ENCODE measurements at places on chromosomes 5 and 9. TPM values are rescaled to one million over a fixed set of nuclear protein-coding genes. Genes with fewer than 3 reads are reported as not detected.
A peak's percentile ranks its signal among the peaks of the same experiment; 100 is the strongest.

DNA sequence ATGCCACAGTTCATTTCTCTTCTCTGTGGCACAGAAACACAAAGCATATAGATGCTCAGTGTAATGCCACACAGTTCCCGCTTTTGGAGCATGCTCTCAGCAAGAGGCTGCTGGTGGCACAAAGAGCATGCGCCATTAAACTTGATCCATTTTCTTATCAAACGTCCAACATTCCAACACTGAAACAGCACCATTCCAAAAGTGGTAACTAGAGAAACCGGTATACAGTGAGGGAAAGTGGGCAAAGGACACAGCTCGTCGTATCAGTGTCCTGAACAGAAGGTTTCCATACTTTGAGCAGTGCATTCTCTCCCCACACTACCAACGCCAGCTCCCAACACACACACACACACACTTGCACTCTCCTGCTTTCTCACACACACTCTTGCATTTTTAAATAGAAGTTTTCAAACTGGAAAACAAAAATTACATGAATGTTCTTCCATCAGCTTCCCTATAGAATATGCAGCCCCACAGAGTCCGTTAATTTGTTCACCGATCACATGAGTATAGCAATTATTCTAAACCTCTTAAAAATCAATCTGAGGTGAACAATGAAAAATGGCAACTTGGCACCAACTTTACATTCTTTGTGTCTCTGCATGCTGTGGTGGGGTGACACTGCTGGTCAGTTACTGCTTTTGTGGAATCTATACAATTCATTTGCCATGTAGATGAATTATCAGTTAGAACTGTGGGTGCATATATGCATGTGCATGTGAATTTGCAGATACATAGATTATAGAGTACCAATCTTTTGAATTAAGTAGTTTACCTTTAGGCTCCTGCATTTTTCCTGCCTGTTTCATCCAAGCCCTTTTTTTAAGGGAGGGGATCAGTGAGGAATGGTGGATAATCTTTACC is 5.7 kb downstream of the NFIB start:
- no peak for DNase-seq

DNA sequence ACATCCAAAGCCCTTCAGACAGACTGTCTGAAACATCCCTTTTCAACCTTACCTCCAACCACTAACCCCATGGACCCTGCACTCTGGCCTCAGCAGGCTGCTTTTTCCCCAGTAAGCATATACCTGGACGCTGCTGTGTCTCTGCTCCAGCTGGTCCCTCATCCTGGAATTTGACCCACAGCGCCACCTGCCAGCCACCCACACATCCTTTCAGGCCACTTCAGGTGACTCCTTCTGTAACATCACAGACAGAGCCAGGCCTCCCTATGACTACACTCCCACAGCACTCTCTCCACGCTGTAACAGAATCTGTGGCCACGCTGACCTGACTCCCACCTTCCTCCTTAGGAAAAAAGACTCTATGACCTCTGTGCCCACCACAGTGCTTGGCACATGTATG is 3.4 kb downstream of the MGAT1 start:
- no peak for DNase-seq

- DNase-seq, result no peak
Observed at GRCh38 chr9:125888211-125888610, 141.0 kb downstream of the PBX3 start.

DNA sequence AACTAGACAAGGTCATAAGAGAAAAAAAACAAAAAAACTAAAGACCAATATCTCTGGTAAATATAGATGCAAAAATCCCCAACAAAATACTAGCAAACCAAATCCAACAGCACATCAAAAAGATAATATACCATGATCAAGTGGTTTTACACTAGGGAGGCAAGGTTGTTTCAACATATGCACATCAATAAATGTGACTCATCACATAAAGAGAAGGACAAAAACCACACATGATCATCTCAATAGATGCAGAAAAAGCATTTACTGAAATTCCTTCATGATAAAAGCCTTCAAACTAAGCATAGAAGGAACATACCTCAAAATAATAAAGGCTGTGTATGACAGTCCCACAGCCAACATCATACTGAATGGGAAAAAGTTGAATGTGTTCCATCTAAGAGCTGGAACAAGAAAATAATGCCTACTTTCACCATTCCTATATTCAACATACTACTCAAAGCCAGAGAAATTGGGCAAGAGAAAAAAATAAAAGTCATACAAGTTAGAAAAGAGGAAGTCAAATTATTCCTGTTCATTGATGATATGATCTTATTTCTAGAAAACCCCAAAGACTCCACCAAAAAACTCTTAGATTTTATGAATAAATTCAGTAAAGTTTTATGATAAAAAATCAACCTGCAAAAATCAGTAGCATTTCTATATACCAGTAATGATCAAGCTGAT is 72.2 kb upstream of the FAM169A start:
- DNase-seq, result no peak

DNA sequence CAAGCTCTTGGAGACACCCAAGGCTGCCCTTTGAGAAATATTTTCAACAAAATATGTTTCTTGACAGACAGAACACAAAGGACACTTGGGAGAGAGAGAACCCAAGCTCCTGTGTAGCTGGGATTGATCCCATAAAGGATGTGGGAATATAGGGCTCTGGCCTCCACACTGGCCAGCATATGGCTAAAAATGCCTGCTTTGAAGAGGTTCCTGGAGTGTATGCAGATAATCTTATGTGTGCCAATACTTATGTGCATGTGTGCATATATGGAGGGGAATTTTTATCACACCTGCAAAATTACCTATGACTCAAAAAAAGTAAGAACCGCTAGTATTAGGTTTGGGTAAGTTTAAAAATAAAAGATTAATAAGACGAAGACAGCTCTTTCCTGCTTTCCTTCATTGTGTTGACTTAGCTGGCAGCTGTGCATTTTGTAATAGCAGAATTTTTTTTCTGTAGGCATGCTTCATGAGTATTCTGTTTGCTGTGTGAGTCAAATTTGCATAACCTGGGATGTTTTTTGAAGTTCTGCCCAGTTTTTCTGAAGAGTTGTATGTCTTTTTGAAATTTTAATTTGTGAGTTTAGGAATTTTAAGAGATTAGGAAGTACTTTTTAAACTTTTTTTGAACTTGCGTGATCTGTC is 42.6 kb downstream of the HACD4 start:
- DNase-seq, result peak; percentile 8

DNA sequence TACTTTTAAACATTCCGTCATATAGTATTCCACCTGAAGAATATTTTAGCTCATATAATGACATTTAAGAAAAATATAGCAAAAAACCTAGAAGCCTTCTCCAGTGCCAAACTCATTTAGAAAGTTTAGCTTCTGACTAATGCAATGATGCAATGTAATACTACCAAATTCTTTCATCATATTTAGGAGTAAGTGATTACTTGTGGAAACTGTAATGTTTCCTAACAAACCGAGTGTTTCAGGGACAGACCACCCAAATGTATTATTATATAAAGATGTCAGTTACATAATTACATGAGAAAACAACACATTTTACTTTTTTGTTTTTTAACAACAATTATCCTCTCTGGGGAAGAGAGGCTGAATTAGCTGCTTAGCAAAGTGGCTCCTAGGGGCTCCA is 316.2 kb downstream of the ARL15 start:
- peak; percentile 3 for DNase-seq

DNA sequence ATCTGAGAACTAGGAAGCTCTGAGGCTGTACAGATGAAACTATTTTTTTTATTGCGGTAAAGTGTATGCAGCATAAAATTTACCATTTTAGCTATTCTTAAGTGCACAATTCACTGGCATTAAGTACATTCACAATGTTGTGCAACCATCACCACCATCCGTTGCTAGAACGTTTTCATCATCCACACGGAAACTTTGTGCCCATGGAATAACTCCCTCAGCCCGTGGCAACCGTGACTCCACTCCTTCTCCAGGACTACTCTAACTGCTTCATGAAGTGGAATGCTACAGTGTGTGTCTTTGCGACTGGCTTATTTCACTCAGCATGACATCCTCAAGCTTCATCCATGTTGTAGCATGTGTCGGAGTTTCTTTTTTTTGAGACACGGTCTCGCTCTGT is 57.1 kb downstream of the COL23A1 start:
- no peak for DNase-seq

- no peak for DNase-seq
Observed at GRCh38 chr5:124707520-124707919, 38.9 kb downstream of the ZNF608 start.

DNA sequence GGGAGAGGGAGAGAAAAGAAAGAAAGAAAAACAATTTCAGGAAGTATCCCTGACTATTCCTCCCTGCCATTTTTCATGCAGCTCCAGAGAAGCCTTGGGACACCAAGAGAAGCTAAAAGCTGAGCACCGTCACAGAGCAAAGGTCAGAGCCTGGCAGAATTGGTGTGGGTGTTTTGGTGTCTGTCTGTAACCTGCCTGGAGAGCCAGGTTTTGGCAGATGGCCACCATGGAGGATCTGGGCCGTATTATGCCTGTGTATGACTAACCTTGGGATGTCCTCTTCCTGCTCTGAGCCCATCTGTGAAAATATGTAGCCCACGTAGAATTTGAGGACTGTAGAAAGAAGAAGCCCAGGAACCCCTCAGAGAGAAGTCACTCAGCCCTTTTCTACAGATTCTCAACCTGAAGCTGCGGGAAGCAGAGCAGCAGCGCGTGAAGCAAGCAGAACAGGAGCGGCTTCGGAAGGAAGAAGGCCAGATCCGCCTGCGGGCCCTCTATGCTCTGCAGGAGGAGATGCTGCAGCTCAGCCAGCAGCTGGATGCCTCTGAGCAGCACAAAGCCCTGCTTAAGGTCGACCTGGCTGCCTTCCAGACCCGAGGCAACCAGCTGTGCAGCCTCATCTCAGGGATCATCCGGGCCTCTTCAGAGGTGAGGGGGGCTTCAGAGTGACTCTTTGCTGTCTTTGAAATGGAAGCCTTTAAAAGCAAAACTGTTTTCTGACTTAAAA is 18.8 kb downstream of the GLE1 start:
- DNase-seq, result peak; percentile 39

- DNase-seq, result peak; percentile 84
Observed at GRCh38 chr9:93899609-93900435, 55.3 kb downstream of the BARX1 start.

GRCh38 chr5:180591311-180591887 is at the start of gene SCGB3A1:
TSS of gene SCGB3A1 (minus strand) at chr5:180591499. CDS start at chr5:180591462, 37 bp downstream.
- DNase-seq, result peak; percentile 55

DNA sequence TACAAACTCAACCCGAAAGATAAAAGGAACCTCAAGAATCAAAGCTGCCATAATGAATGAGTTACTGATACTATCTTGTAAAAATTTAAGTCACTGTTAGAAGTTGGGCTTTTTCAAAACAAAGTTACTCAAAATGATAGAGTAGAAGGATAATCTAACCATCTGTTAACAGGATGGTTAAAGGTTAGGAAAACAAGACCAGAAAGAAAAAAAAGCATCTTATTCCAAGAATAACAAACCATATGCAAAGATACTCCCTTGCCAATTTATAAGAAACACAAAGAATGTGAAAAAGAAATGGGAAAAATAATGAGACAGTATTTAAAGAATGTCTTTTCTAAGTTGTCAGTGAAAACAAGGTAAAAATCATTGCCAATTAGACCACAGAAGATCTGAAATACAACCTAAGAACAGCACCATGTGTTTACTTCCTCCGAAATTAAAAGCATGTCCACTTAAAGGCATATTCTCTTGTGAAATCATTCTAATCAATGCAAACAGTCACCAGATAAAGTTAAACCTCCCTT is 51.2 kb downstream of the STRBP start:
- peak; percentile 50 for DNase-seq

DNA sequence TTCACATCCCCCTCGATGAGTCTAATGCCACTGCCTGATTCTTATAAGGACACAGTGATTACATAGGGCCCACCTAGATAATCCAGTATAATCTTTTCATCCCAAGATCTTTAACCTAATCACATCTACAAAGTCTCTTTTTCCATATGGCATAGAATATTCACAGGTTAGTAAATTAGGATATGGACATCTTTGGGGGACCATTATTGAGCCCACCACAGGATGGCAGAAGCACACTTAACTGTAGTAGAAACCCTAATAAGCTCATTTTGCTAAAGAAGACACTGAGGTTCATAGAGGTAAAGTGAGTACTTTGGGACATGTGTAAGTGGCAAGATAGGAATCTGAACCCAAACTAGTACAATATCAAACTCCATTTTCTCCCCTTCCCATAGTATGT is 38.9 kb downstream of the ASTN2 start:
- DNase-seq, result no peak

DNA sequence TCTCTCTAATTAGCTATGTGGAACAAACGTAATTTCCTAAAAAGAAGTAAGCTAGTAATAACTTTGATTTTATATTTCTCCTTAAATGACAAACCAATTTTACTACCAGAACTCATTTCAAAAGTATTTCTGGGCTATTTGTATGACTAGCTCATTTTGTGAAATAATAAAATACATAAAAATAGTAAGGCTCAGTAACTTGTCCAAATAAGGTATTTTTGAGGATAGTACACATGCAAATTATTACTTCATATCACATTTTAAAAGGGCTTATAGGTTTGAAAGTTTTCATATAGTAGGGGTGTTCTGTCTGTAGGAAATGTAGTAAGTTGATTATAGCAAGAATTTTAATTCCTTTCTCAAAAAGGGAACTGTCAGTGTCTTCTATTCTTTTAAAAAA is 26.5 kb downstream of the C9orf85 start:
- no peak for DNase-seq

DNA sequence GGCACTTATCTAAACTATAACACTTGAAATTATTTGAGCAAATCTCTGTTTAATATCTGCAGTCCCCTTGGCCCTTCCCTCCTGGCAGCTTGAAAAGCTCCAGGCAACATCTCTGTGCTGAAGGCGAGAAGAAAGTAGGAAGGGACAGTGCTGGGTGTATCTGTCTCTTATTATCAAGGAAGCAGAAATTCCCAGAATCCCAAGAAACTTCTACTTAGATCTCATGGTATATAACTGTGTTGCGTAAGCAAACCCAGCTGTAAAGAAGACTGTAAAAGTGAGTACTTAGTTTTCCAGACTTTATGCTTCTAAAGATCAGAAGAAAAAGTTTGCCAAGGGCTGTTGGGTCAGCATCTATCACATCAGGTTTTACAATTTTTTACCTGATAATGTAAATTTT is 1869.8 kb downstream of the MAT2B start:
- DNase-seq, result no peak

DNA sequence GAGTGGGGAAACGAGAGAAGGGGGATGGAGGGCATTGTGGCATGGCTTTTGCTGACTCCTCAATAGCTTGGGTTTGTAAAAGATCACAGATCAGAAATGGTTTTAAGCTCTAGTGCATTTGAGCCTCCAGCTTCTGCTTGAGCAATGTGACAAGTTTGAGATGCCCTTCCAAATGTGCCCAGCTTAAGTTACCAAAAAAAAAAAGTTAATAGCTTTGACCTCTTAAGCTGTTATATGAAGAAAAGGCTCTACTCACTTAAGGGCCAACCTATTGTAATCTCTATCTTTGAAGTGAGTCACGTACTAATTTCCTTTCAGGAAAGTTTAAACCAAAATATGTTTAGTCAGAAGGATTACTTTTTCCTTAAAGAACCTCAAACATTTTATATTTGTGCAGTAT is 428.8 kb upstream of the ACTBL2 start:
- no peak for DNase-seq

The SPINK7 gene
- total RNA-seq, result not detected

The CDC25C gene
- total RNA-seq, result 1.8 TPM

The PCDHGB1 gene
- 5.0 TPM for total RNA-seq

The FYB1 gene
- total RNA-seq, result under 0.01 TPM

The TMEFF1 gene
- total RNA-seq, result 1.2 TPM

The DMGDH gene
- total RNA-seq, result 7.2 TPM

The CSF2 gene
- total RNA-seq, result not detected

The PCA3 gene
- 0.36 TPM for total RNA-seq

The EGFLAM gene
- total RNA-seq, result 11.2 TPM
